ENCODE measurements at places on chromosomes 16 and 17.

- peak; percentile 26 for DNase-seq
These were observed 636 bp upstream of the ERN1 start for GRCh38 chr17:64130559-64131001.

DNA sequence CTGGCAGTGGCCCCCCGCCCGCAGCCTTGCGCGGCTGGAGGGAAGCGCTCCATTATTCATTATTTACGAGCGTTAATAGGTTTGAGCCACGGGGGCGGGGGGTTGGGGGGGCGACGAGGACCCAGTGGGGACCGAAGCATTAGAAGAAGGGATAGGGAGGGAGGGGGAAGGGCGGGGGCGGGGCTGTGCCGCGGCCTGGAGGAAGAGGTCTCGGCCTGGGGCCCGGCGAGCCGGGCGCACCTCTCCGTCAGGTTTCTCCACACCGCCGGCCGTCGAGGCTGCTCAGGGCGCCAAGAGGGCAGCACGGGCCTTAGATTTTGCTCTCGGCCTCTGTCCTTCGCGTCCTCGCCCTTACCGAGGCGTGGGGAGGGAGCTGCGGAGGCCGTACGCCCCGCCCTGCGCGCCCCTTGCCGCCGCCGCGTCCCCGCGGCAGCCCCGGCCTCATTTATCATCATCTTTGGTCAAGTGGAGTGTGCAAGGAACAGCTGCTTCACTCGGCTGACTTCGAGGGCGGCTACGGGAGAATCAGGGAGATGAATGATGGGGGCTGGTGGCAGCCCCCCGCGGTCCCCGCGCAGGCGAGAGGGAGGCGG is 54.2 kb downstream of the SREBF1 start:
- DNase-seq: no peak

DNA sequence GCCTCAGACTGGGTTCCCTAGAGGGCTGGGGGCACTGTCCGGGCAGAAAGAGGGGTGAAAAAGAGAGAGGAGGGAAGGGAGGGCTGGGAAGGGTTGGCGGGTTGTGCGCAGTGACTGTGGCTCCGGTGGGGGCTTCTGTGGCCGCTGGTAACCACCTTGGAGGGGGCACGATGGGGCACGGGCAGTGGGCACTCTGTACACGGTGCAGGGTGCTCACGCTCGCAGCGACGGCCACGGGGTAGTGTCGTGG is 588 bp downstream of the PLLP start:
- no peak for DNase-seq

GRCh38 chr17:73304971-73305812 is 6.6 kb downstream of the CDC42EP4 start:
- no peak for DNase-seq

DNA sequence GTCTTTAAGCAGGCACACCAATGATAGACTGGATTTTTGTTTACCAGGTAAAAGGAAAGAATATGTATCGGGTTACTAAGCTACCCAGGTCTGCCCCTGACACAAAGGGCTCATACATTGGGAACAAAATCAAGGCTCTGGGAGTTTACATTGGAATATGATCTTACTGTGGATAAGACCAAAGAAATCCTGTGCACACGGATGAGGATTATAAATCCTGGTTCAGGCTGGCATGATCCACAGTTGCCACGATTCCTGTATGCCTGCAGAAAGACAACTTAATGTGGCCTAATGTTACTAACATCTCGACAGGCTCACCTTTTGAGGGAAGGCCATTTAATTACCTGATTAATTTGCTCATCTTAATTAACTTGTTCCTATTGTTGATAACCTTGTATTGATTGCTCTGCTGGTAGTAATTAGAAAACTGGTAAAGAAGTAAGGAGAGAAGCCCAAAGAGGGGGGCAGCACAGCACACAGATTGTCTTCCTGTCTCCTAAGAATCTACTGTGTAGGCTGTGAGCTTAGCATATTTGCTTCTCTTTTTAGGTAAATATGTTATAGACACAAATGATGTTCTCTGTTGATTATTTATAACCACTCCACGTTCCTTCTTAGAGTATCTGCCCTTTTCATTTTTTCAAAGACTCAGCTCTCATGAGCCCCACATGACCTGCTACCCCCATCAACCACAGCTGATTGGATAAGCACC is 51.0 kb upstream of the TOX3 start:
- no peak for DNase-seq

DNA sequence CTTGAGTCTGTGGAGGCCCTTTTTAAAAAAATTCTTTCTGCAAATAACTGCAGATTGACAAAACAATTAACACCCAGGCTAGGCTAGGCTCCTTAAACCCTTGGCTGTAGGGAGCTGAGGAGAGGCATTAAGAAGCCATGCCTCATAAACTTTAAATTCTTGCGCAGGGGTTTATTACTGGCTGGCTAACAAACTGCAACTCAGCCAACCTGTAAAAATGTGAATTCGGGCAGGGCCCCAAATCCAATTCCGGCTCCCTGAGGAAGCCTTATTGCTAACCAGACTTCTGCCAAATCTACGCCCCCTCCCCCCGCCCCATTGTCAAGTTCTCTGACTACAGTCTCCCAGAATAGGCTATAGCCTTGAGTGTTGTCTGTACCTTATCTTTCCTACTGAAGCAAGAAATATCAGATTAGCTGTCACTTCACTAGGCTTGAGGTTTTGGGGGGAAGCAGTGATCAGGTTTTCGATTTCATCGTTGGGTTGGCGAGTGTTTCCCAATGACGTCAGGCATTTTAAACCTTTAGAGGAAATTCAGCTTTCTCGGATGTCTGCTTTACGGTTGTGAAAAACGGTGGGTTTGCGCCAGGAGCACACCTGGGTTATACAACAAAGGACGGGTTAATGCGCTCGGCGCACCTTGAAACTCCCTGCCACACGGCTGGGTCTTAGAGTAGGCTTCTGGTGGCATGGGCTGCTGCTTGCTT is 2.0 kb downstream of the CDH3 start:
- no peak for DNase-seq
